ENCODE measurements at places on chromosomes 2 and 18.

DNA sequence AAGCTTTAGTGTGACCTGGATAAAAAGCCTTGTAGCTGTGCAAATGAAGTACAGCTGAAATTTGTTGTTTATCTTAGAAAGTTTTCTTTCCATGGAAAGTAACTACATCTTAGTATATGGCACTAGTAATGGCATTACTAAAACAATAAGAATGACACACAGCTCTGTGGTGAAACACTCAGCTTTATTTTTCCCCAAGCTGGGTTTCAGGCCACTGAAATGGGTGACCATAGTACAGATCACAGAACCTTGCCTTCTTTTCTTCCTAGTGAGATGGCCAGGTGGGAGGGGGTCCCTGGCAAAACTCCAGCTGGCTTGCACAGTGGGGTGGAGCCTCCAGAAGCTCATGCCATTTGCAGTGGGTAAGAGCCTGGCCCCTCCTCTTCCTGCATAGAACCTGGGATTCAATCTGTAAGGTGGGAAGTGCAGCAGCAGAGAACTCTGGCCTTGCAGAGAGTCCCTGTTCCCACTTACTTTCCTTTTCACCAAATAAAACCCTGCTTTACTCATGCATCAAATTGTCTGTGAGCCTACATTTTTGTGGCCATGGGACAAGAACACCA, 17.6 kb upstream of the GRP start:
- DNase-seq = no peak

DNA sequence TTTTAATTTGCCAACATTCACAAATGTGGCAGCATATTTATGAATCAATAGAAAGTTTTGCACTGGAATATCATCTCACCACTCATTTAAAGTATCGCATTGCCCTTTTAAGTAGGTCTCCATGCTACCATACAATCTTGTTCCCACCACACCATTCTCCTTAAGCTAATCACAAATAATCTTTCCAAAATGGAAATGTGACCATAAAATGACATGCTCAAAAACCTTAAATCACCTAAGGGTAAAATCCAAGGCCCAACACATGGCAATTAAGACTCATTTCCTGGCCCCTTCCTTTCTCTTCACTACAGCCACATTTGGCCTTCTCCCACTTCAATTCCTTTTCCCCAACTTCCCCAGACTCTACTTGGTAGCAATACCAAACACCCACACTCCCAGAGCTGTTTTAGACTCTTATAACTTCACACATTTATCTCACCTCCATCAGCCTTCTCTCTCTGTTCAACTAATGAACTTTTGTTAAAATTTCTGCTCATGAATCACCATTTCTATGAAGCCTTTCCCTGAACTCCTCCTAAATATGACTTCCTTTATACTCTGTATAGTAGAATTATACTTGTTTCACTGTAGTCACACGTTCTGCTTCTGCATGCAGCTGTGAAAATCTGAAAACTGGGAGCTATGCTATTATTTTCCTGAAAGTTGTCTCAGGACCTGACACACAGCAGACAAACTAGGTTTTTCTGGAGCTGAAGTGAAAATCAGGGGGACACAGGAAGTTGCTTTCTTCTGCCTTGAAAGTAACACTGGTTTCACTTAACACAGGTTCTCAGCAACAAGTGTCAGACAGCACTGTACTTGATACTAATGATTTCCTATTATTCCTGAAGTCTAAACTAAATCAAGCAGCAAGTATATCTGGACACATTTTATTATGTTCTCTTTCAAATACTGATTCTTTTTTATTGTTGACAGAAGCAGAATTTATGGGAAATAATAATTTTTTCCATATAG, 303.9 kb downstream of the ZEB2 start:
- DNase-seq = no peak

- no peak for DNase-seq
Observed at GRCh38 chr2:237218756-237219155, 133.1 kb downstream of the COPS8 start.

- no peak for DNase-seq
Observed at GRCh38 chr2:119246884-119247843, 23.5 kb downstream of the STEAP3 start.

DNA sequence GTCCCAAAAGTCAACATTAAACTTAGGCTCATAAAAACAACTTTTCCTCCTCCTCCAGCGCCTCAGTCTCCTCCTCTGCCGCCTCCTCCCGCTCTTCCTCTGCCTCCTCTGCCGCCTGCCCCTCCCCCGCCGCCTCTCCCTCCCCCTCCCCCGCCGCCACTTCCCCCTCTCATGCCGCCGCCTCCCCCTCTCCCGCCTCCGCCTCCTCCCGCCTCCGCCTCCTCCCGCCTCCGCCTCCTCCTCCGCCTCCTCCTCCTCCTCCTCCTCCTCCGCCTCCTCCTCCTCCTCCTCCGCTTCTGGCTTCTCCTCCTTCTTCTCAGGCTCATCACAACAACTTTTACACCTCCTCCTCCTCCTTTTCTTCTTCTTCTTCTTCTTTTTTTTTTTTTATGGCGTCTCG, 599.9 kb downstream of the TMEM182 start:
- no peak for DNase-seq

DNA sequence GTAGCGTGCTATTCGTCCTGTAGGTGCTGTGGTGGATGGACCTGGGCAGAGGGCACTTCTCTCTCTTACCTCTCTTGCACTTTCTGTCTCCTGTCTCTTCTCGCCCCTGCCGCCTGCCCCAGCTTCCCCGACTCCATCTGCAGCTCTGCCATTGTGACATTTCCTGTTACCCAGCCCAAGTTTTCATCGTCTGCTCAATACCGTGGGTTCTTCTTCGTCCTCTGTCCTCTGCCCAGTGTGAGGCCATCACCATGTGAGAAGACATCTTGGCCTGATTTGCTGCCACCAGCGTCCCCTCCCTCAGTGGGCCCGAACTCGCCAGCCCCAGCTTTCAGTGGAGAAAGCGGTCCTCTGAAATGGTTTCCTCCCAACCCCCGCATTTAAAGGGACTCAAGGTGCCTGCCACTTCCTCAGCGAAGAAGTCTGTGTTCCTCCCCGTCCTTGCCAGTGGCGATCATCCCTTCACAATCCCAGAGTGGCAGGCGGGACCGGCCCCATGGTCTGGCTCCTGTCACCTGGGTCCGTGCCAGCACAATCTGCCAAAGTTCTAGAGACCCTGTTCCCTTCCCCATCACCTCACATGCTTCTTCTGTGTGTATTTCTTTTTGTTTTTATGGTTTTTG, 18.0 kb downstream of the TGOLN2 start:
- DNase-seq = peak; percentile 45

- DNase-seq = no peak
Observed at GRCh38 chr2:34104601-34105000, 505.5 kb upstream of the FAM98A start.

DNA sequence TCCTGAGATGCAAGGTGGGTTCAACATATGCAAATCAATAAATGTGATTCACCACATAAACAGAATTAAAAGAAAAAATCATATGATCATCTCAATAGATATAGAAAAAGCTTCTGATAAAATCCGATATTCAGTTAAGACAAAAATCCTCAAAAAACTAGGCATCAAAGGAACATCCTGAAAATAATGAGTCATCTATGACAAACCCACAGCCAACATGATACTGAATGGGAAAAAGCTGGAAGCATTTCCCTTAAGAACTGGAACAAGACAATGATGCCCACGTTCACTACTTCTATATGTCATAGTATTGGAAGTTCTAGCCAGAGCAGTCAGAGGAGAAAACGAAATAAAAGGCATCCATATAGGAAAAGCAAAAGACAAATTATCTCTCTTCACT, 80.4 kb downstream of the MYO3B start:
- DNase-seq = no peak

DNA sequence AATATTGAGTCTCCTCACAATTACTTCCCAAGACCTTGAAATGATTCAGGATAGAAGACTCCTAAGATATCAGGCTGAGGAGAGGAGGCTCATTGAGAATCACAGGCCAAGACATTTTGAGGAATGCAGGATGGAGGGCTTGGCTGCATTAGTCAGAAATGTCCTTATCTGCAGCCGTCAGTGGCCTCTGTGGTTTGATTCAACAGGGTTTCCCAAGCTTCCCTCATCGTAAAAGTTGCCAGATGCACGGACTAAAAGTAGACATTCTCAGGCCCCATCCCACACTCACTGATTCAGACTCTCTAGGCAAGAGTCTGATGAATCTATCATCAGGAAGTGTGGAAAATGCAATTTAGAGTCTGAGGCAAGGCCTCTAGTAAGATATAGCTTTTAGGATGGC, 34.0 kb upstream of the TMEM178A start:
- peak; percentile 92 for DNase-seq

- no peak for DNase-seq
Observed at GRCh38 chr2:27427863-27428212, 593 bp upstream of the NRBP1 start.

GRCh38 chr2:85797921-85798320, 44.1 kb downstream of the ATOH8 start:
- DNase-seq = no peak

- DNase-seq = no peak
Observed at GRCh38 chr2:109611467-109612095, 2.2 kb downstream of the SEPTIN10 start.

Data from GF-D8 (cell line).